Hematopoietic multipotent progenitor cell treated with erythropoietin and hydrocortisone succinate and interleukin-3 and kit ligand, for 8 days (in vitro differentiated cells): ENCODE measurements at places on chromosomes 3 and 15.

DNA sequence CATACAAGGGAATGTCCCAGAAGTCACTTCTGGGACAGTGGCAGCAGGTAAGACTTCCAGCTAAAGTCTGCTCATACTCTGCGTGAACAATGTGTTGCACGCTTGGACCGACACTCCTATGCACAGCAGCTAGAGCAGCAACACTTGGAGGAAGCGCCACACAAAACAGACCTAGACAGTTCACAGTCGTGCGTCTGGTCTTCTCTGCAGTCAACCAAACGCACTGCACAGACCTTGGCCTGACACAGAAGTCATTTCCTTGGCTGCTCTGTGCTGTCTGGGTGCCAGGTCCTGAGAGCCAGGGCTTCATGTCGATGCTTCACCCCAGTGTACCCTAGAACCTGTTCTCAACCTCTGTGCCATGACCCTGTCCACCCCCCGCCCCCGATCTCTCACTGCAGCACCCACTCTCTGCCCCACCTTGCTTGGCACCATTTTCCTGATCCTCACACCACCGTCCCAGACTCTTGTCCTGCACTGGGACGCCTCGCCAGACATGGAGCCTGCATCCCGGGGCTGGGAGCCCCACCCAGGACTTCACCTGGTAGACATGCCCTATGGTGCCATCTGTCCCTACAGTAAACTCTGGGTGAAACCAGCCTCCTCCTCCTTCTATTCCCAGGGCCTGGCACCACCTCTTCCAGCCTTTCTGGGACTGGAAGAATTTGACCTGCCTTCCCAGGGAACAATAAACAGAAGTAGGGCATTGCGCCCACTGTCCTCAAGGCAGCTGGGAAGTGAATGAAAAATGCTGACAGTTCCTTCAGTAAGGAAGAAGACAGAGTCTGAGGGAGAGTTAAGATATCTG lies 3.1 kb downstream of the ATP10A start:
- no peak for DNase-seq

- DNase-seq, result no peak
These were observed 58.3 kb downstream of the EIF3J start for GRCh38 chr15:44595246-44595645.

DNA sequence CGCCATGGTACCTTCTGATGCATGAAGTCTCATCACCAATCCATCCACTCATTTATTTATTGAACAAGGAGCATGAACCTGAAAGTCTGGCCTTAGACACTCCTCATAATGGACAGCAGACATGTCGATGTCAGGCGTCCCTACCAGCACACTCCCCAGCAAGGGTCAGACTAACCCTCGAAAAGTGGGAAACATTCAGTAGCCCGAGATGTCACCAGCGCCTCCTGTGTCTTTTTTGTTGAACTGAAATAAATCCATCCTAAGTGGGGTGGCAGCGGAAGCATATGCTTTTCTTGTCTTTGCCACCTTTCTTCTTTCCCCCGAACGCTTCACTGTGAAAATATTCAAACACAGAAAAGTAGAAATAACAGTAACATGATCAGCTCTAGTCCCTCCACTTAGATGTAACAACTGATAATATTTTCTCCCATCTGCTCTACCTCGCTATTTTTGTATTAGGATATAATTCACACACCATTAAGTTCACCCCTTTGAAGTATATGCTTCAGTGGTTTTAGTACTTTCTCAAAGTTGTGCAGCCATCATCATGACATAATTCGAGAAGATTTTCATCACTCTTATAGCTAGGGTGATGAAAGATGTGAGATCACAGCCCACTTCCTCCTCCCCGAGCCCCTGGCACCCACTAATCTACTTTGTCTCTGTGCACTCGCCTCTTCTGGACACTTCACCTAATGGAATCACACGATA lies 121.6 kb downstream of the ADAMTS17 start:
- DNase-seq, result no peak

DNA sequence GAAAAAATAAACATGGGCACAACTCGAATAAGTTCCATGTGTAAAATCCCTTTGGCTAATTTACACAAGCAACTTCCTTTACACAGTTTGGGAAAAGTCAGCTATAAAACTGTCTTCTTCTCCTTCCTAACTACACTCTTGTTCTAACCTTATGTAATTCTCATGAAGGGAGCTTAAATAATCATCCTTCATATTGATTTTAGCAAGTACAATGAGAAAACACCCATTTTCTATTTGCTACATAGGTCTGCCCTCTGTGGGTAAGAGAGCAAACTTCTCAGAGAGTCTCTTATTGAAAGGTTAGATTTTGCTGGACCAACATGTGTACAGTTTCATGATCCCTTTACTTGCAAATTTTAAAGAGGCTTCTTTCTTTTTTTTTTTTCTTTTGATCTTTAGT lies 398.5 kb downstream of the ROBO1 start:
- no peak for DNase-seq

DNA sequence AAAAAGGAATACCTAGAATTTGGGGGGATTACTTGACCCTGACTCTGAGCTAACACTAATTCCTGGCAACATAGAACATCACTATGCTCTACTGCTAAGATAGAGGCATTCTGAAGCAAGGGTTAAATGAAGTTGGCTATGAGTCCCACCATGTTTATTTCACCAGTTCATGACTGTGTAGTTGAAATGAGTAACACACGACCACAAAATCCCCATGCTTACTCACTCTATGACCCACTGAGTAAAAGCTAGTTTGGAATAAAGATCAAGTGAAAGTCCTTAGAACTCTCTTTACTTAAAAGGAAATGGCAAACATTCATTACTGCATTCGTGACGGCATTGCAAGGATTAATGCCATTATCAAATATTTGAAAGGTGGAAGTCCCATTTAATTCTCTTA lies 47.4 kb downstream of the MRPL46 start:
- DNase-seq, result no peak

GRCh38 chr3:185696039-185696438 lies 109.9 kb downstream of the SENP2 start:
- DNase-seq, result no peak

DNA sequence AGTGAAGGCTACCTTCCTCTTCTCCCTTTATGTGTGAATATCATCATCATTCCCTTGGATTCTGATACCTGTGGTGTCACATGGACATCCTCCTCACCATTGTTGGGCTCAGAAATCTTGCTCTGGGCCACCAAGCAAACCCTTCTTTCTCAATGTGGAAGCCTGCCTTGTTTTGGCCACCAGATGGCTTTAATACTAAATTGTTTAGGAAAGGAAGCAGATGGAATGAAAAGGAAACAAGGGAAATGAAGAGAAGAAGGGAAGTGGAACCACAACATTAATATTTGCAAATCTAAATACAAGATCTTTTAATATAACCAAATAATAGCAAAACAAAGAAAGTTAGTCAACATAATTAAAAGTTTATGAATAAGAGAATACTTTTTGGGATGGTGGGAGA lies 14.0 kb downstream of the FAM227B start:
- no peak for DNase-seq
